ENCODE measurements at places on chromosomes 12 and 14.

DNA sequence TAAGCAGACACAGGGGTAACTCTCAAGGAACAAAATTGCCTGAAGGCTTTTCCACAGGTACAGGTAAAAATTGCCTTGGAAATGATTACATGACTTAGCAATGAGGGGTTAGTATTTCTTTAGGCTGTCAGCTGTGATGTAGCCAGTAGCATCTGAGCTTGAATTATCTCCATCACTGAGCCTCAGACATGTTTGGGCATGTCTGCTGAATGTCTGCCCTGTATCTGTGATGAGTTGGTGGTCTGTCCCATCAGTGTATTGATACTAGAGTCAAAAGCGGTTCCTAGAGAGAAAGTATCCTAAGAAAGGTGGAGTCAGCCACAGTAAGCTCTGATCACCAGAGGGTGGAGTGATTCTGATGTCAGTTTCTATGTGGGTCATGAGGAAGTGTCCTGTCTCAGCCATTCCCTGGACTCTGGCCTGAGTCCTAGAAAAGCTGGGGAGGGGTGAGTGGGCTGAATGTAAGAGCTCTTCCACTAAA lies 16.3 kb downstream of the AKAP6 start:
- DNase-seq: no peak

DNA sequence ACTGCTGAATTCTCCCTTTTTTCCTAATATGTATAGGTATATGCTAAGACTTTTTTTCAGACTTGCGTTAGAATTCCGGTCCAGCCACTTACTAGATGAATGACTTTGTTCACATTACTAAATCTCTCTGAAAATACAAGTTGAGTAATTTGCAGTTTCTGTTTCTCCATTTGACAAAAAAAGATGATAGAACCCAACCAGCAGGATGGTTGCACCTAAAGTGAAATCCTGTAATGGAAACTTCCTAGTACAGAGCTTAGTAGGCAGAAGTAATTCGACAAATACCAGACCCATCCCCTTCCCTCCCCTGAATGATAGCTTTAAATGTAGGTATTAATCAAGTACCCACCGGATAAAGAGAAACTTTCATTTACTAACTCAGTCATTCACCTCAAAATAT lies 113.6 kb upstream of the RAP1B start:
- no peak for DNase-seq

GRCh38 chr12:60201891-60202290 lies 606.1 kb downstream of the SLC16A7 start:
- no peak for DNase-seq

DNA sequence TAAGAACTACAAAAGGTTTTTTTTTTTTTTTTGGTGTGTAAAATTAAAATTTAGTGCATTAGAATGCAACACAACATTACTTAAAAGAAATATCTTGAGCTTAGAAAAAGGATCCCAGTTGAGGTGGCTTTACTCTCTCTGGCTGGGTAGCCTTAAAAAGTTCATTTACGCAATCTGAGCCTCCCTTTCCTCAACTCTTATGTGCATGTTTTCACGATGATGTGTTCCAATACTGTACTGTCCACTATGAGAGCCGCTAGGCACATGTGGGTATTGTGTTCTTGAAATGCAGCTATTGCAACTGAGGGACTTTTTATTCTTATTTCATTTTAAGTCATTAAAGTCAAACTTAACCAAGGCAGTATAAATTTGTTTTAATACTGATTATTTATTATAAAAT lies 460.9 kb upstream of the SYT1 start:
- no peak for DNase-seq
